Activated T-helper 17 cell treated with anti-CD3 and anti-CD28 coated beads, Interleukin-2, amount 50 U/mL, for 72 hours (primary cell): ENCODE measurements at places on chromosomes 5 and 9.

DNA sequence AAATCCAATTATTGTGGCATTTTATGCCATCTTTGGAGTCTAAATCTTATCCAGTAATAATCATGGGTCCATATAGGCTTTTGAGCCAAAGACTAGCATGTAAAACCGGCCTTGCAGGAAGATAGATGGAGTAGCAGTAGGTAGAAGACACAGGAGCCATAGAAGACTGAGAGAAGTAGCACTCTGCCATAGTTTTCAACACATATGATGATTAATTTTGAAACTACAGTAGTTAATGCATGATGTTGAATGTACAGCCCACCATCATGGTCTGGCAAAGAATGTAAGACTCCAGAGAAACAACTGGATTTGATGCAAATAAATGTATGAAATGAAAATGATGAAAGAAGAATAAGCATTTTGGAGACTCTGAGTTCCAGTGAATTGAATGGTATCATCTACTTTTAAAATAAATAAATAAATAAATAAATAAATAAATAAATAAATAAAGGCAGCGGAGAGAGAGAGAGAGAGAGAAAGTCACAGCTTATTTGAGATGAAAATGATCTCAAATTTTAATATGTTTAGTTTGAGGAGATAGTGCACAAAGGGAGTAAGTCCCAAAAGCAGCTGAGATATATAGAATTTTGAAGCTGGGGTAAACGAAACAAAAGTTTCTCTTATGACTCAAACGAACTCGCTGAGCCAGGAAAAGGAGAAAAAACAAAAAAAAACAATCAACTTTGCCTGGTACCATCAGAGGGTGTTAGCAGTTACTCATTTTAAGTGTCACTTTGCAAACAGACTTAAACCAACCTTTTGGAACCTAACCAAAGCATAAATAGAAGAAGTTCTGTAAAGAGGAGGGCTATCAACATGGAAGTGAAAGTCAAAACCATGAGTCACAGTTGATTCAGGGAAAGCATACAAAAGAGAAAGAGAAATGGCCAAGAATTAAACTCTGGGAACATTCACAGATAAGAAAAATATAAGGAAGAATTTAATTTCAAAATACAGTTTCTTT is 388.7 kb downstream of the CETN3 start:
- H3K4me1 ChIP-seq: no peaks in the 10 kb centered on the region
- no peak for ATAC-seq
- H3K27ac ChIP-seq: no peak overlapping the region
- H3K27me3 ChIP-seq: no peaks in the 10 kb centered on the region
- H3K4me3 ChIP-seq: no peak overlapping the region

DNA sequence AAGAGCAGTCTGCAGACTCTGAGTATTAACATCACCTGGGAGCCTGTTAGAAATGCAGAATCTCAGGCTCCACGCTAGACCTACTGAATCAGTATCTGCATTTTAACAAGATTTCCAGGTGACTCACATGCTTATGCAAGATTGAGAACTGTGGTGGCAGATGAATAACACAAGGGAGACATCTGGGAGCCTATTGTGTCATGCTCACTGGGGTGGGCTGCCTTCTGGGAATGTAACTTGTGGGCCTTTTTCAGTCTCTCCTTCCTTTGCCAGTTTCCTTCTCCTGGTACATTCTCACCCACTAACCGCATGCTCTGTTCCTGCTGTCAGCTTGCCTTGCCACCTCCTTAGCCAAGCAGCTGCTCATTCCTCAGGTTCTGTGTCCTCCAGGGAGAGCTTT is 176.6 kb upstream of the C9orf72 start:
- peaks cover 4% of the 10 kb centered on the region for H3K27me3 ChIP-seq
- H3K27ac ChIP-seq: no peak overlapping the region
- H3K36me3 ChIP-seq: no peaks in the 10 kb centered on the region
- no peaks in the 10 kb centered on the region for H3K4me1 ChIP-seq
- ATAC-seq: no peak

DNA sequence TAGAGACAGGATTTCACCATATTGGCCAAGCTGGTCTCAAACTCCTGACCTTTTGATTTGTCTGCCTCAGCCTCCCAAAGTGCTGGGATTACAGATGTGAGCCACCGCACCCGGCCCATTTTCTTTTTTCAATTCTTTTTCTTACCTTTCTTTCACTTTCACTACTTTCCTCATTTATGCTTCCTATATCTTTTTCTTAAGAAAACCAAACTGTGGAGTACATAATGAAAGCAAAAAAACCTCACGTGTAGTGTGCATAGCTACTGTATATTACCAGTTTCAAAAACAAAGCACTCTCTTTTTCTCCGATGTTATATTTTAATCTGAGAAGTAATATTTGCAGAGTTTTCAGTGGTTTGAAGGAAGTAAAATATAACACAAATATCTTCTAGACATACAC is 8.0 kb upstream of the CAST start:
- peak; percentile 3 for ATAC-seq
- no peaks in the 10 kb centered on the region for H3K36me3 ChIP-seq
- H3K27me3 ChIP-seq: peaks cover 18% of the 10 kb centered on the region
- H3K4me1 ChIP-seq: peaks cover 21% of the 10 kb centered on the region

DNA sequence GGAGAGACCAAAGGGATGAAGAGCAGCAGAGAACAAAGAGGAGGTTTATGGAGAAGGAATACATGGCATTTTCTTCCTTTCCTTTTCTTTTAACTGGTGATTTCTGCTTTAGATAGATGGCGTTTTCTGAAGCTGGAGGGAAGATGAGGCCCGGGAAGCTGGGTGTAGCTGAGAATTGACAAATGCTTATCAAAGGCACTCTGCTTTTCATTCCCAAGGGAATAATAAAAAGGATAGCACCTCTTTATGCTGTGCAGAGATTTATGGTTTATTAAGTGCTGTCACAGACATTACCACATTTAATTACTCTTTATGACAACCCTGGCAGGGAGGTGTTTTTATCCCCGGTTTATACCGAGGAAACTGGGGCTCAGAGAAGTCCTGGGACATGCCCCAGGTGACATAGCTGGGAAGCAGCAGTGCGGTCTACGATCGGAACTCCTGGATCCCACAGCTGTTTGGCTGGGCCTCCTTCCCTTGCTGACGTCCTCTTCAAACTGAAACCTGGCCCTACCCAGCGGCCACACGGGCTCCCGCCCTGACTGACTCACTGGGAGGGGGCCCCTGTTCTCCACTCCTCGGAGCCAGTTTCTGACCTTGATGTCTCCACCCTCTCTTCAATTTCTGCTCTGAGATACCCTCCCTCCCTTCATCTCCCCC is 8.2 kb upstream of the EPB41L4B start:
- H3K4me3 ChIP-seq: no peak overlapping the region
- H3K27ac ChIP-seq: no peak overlapping the region
- ATAC-seq: no peak
- peaks cover 25% of the 10 kb centered on the region for H3K27me3 ChIP-seq

DNA sequence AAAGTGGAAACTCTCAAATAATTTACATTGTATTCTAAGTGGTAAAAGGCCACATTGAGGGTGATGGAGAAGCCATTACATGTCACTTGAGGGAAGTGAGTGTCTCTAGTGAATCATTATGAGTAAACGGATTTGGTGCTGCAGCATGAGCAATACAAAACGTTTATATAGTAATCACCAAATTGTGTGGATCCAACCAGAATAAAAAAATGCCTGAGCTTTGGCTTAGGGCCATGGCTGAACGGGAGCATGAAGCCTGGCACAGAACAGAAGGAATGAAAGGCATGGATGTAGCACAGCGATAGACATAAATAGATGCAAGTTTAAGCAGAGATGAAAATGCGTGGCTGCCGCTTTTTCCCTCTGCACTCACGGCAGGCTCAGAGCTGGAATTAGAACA is 58.3 kb downstream of the PTTG1 start:
- peak overlapping the region; percentile 86 for H3K27ac ChIP-seq
- peak; percentile 90 for ATAC-seq
- H3K4me3 ChIP-seq: peak overlapping the region; percentile 68
